Panc1 (cell line): ENCODE measurements at places on chromosomes 2 and 18. TPM values are rescaled to one million over a fixed set of nuclear protein-coding genes. Genes with fewer than 3 reads are reported as not detected.

- DNase-seq, result no peak
- no peaks in the 10 kb centered on the region for H3K27me3 ChIP-seq
- no peak overlapping the region for H3K27ac ChIP-seq
- no peaks in the 10 kb centered on the region for H3K36me3 ChIP-seq
These were observed 56.3 kb downstream of the ZNF521 start for GRCh38 chr18:25295624-25296138.

Gene CBLN2
- total RNA-seq, result 5.7 TPM

GRCh38 chr2:128841803-128842202 lies 523.1 kb upstream of the HS6ST1 start:
- no peak overlapping the region for H3K4me3 ChIP-seq
- DNase-seq, result no peak
- H3K4me1 ChIP-seq, result no peaks in the 10 kb centered on the region
- no peak overlapping the region for H3K27ac ChIP-seq
- H3K27me3 ChIP-seq, result peaks cover 2% of the 10 kb centered on the region
- no peaks in the 10 kb centered on the region for H3K36me3 ChIP-seq

Gene DNAH6
- total RNA-seq, result 0.26 TPM

DNA sequence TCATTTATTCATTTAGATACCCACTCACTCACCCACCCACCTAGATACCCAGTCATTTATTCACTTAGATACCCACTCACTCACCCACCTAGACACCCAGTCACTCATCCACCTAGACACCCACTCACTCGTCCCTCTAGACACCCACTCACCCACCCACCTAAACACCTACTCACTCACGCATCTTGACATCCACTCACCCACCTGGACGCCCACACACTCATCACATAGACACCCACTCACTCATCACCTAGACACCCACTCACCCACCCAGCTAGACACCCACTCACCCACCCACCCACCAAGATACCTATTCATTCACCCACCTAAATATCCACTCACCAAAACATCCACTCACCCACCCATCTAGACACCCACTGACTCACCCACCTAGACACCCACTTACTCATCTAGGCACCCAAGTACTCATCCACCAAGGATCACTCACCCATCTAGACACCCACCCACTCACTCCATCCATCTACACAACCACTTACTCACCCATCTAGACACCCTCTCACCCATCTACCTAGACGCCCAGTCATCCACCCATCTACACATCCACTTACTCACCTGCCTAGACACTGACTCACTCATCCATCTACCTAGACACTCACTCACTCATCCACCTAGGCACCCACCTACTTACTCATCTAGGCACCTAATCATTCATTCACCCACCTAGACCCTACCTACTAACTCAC lies 723.7 kb upstream of the RAB6C start:
- no peak overlapping the region for H3K4me3 ChIP-seq
- H3K27me3 ChIP-seq, result no peaks in the 10 kb centered on the region
- H3K4me1 ChIP-seq, result no peaks in the 10 kb centered on the region
- no peak overlapping the region for H3K27ac ChIP-seq

Gene DLGAP1
- 1.8 TPM for total RNA-seq

GRCh38 chr2:191126386-191127085 lies 24.3 kb downstream of the STAT4 start:
- no peak overlapping the region for H3K4me3 ChIP-seq
- no peaks in the 10 kb centered on the region for H3K4me1 ChIP-seq
- no peaks in the 10 kb centered on the region; the same call in 1 of the 2 replicates for H3K27me3 ChIP-seq
- no peak overlapping the region for H3K27ac ChIP-seq
- DNase-seq, result no peak

- no peaks in the 10 kb centered on the region for H3K4me1 ChIP-seq
- DNase-seq, result no peak
- no peak overlapping the region for H3K4me3 ChIP-seq
- peaks cover 2% of the 10 kb centered on the region for H3K36me3 ChIP-seq
- H3K27ac ChIP-seq, result no peak overlapping the region
- no peaks in the 10 kb centered on the region for H3K27me3 ChIP-seq
These were observed 16.9 kb upstream of the RNU4ATAC start for GRCh38 chr2:121513597-121514333.

- no peaks in the 10 kb centered on the region for H3K4me1 ChIP-seq
- no peaks in the 10 kb centered on the region for H3K27me3 ChIP-seq
- no peak overlapping the region for H3K4me3 ChIP-seq
- peaks cover 22% of the 10 kb centered on the region for H3K36me3 ChIP-seq
These were observed 40.0 kb upstream of the MCM6 start for GRCh38 chr2:135916207-135916606.

Gene KLF7
- 17.1 TPM for total RNA-seq

Gene ANKRD62
- not detected for total RNA-seq

Gene C2orf72
- total RNA-seq, result 3.2 TPM

DNA sequence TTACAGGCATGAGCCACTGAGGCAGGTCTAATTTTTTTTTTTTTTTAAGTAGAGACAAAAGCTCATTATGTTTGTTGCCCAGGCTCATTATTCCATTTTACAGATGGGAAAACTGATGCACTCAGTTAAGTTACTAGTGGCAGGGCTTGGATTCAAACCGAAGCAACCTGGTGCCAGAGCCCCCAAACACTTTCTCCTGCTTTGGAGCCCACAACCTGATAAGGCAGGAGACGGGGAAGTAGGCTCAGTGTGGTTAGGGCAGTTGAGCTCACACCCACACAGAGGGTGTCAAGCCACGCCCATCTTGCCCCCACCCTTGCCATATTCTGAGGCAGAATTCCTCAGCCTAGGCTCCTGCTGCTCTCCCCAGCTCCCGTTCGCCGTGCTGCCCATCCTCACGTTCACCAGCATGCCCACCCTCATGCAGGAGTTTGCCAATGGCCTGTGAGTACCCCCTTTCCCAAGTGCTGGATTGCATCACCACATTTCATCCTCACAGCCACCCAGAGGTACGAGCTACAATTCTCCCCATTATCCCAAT lies 5.8 kb upstream of the CTDSP1 start:
- H3K4me3 ChIP-seq, result no peak overlapping the region
- no peaks in the 10 kb centered on the region for H3K36me3 ChIP-seq
- H3K27ac ChIP-seq, result peak overlapping the region; percentile 55; the same call in 1 of the 2 replicates
- H3K4me1 ChIP-seq, result peaks cover 24% of the 10 kb centered on the region
- no peak for DNase-seq

Gene LYPD1
- 0.21 TPM for total RNA-seq

DNA sequence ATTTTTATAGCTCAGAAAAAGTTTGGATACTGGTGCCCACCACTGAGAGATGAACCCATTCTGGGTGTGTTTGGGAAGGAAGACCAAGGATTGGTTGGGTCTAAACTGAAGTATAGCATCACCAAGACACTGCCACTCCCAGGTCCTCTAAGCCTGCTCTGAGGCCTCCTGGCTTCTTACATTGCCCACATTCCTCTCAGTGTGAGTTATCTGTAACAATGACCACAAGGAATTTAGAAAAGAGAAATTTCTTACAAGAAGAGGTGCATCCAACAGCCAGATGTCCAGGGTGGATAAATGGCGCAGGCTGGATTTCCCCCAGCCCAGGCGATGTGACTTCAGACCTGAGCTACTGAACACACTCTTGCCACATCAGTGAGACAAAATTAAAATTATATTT lies 1.6 kb upstream of the GPR45 start:
- no peaks in the 10 kb centered on the region for H3K36me3 ChIP-seq
- no peaks in the 10 kb centered on the region for H3K27me3 ChIP-seq
- H3K4me1 ChIP-seq, result peaks cover 4% of the 10 kb centered on the region
- no peak overlapping the region for H3K27ac ChIP-seq

Gene IL1RL1
- 0.15 TPM for total RNA-seq

- peaks cover 94% of the 10 kb centered on the region for H3K4me1 ChIP-seq
- H3K27ac ChIP-seq, result peak overlapping the region; percentile 100
- no peak overlapping the region for H3K4me3 ChIP-seq
- no peaks in the 10 kb centered on the region for H3K27me3 ChIP-seq
These were observed 30.0 kb downstream of the TBC1D8 start for GRCh38 chr2:101121174-101121573.

DNA sequence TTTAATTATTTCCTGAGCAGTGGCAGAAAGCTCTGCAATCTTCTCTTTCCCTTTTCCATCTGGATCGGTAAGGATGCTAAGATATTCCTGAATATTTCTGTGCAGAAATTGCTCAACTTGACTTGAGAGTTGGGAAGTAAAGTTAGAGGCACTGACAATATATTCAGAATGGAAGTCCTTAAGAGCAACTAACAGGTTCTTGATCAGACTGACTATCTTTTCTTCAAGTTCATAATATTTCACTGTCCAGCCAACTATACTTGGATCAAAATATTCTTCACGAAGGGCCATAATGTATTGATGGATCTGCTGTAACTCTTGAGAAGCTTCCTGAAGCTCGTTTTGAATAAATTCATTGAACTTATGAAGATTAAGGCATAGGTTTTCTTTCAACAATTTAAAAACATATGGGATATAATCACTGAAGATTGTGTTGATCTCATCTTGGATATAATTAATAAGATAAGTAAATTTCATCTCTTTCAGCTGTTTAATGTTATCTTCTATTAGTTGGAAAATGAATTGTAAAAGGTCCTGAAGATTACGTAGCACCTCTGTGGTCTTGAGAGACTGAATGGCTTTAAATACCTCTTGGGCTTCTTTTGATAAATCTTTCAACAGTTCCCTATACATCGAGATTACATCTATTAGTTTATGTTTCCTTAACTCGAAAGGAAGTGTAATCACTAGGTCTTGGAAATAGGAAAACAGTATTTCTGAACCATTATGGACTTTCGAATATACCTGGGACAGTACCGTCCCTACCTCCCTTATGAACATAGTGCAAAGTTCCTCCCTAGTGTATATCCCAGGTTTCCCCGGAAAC lies 41.7 kb downstream of the APOB start:
- no peaks in the 10 kb centered on the region for H3K4me1 ChIP-seq
- no peak for DNase-seq
- no peak overlapping the region for H3K4me3 ChIP-seq
- no peaks in the 10 kb centered on the region for H3K36me3 ChIP-seq
- H3K27ac ChIP-seq, result no peak overlapping the region

- H3K36me3 ChIP-seq, result no peaks in the 10 kb centered on the region
- no peak for DNase-seq
- no peak overlapping the region for H3K27ac ChIP-seq
- H3K4me3 ChIP-seq, result no peak overlapping the region
These were observed 1526.0 kb downstream of the LRP1B start for GRCh38 chr2:140604788-140605187.

- H3K4me1 ChIP-seq, result no peaks in the 10 kb centered on the region
- H3K4me3 ChIP-seq, result no peak overlapping the region
- no peak overlapping the region for H3K27ac ChIP-seq
- no peak for DNase-seq
- H3K36me3 ChIP-seq, result no peaks in the 10 kb centered on the region
These were observed 690.5 kb downstream of the ADCYAP1 start for GRCh38 chr18:1595195-1595594.

DNA sequence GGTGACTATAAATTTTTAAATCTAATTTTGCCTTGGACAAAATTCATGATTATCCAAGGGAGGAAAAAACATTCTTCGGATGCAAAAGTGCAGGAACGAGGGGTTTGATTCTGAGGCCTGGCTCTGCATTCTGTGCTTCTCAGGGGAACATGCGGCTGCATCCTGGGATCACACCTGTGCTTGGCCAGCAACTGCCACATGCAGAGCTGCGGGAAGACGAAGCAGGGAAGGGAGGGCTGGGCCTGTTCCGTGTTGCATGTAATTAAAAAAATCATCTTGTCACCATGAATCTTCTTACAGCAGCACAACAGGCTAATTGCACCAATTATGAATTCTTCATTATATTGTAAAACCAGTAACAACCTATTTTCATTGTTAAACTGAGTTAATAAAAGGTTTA lies 158.0 kb upstream of the ALKAL2 start:
- H3K27ac ChIP-seq, result no peak overlapping the region
- H3K36me3 ChIP-seq, result no peaks in the 10 kb centered on the region
- H3K4me3 ChIP-seq, result no peak overlapping the region
- H3K27me3 ChIP-seq, result no peaks in the 10 kb centered on the region
- DNase-seq, result no peak

Gene CPLX4
- not detected for total RNA-seq

- H3K27me3 ChIP-seq, result no peaks in the 10 kb centered on the region
- H3K4me1 ChIP-seq, result no peaks in the 10 kb centered on the region
- no peak for DNase-seq
- H3K4me3 ChIP-seq, result no peak overlapping the region
These were observed 27.0 kb upstream of the TWIST2 start for GRCh38 chr2:238820916-238821315.

DNA sequence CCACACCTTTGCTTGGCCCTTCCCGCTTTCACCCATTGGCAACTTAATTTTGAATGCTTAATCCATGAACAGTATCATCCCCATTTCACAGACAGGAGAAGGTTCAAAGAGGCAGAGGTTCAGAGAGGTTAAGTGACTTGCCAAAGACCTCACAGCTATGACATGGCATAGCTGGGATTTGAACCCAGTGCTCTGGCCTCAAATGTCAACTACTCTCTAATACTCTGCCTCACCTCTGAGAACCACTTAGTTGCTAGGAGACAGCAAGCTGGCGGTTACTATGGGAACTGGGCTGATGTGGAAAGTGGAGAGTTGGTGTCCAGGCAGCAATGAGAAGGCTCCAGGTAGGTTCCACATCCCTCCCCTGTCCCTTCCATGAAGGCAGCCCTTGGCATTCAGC lies 15.8 kb upstream of the PRSS56 start:
- H3K4me3 ChIP-seq, result no peak overlapping the region
- no peak for DNase-seq
- no peak overlapping the region for H3K27ac ChIP-seq
- H3K27me3 ChIP-seq, result peaks cover 3% of the 10 kb centered on the region; the same call in 1 of the 2 replicates
- no peaks in the 10 kb centered on the region for H3K36me3 ChIP-seq

Gene ALPI
- not detected for total RNA-seq

DNA sequence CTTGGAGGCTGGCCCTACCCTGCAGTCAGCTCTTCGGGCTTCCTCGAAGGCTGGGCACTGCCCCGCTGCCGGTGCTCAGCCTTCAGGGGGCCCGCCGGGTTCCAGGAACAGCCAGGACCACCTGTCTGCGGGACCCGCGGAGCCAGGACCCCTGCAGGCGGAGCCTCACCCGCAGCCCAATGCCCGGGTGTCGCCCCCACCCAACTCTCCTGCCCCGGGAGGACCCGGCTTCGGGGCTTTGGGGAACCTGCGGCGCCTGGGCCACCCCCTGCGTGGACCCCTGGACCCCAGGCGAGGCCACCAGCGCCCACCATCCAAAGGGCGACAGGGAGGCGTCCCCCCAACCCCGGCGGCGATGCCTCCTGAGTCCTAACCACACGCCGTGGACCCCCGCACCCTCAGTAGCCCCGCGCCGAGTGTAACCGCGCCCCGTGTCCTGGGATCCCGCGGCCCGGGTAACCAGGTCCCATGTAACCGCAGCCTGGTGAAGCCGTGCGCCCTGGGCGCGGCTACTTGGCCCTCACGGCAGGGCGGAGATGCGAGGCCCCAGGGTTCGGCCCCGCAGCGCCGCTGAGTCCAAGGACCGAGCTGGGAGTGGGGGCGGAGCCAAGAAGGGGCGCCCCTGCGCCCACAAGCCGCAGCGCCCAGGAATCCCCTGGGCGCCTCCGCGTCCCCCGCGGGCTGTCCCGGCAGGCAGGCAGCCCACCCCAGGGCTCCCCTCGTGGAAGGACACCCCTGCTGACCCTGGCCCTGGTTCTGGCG lies 11.0 kb upstream of the UBE2F start:
- no peaks in the 10 kb centered on the region for H3K4me1 ChIP-seq
- H3K27ac ChIP-seq, result no peak overlapping the region
- DNase-seq, result no peak
- no peaks in the 10 kb centered on the region for H3K36me3 ChIP-seq
- H3K4me3 ChIP-seq, result no peak overlapping the region

Gene CRYGC
- total RNA-seq, result not detected

GRCh38 chr2:145022666-145023333 lies 502.9 kb upstream of the ZEB2 start:
- no peak overlapping the region for H3K4me3 ChIP-seq
- no peaks in the 10 kb centered on the region for H3K27me3 ChIP-seq
- no peak for DNase-seq
- H3K27ac ChIP-seq, result no peak overlapping the region

Gene LIMS3
- total RNA-seq, result 2.6 TPM
